Endothelial cell (in vitro differentiated cells): ENCODE measurements at places on chromosomes 1 and 21. TPM values are rescaled to one million over a fixed set of nuclear protein-coding genes. Genes with fewer than 3 reads are reported as not detected.

DNA sequence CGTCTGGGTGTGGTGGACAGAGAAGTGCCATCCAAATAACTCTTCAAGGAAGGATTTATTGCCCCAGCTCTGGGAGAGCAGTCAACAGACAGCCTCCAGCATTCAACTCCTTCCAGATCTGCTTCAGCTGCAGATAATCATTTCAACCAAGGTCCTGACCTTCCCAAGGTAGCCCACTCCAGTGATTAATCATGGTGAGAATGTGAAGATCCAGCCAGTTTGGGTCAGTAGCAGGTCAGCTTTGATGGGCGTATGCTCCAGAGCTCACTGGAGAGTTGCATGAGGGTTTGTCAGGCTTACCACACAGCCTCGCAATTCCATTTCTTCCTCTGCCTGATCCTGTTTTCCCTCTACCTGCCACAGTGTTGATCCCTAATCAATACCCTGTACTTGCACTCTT, 214.5 kb upstream of the ZRANB2 start:
- no peak for DNase-seq

- no peak for DNase-seq
Observed at GRCh38 chr1:117581391-117581943, 24.4 kb upstream of the TENT5C start.

DNA sequence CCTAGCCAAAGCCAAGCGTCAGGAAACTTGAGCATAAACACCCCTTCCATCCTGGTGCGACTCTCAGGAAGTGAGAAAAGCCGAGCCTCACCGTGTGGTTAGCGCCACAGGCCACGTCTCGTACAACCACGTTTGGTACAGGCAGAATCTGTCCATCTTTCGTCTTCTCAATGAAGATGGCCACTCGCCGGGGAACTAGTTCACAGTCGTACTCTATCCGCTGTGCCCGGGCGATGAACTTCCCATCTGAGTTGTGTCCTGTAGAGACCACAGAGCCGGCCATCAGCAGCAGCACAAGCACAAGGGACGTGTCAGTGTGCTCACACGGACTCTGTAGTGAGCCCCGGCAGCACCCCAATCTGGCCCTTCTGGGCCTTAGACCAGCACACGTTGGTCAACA, 23.1 kb downstream of the RCC2 start:
- no peak for DNase-seq

GRCh38 chr1:9351654-9352271, 59.1 kb downstream of the SPSB1 start:
- no peak for DNase-seq

GRCh38 chr21:46422636-46423241, 36.0 kb upstream of the DIP2A start:
- DNase-seq = no peak

Gene SH3BGR
- total RNA-seq = 3.4 TPM

Gene PPIAL4G
- total RNA-seq = 0.08 TPM

Gene KRTAP21-2
- total RNA-seq = not detected

Gene IQGAP3
- total RNA-seq = 13.1 TPM

Gene CASQ2
- total RNA-seq = not detected
